ENCODE measurements at places on chromosomes 6 and 20.
A peak's percentile ranks its signal among the peaks of the same experiment; 100 is the strongest.

DNA sequence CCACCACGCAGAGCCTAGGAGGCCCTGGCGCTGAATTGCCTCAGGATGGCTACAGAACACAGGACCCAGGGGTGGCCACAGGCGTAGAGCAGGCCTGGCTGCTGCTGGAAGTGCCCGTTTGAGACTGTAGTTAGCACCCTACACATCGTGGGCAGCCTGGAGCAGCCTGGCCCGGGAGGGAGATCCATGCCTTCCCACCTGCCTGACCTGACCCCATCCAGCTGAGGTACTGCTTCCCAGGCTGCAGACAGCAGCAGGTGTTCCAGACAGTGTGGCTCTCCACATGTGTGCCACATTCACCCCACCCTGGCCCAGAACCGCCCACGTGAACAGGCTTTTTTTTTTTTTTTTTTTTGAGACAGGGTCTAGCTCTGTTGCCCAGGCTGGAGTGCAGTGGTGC, 20.9 kb upstream of the MAP1LC3A start:
- no peak for DNase-seq

- peak; percentile 56 for DNase-seq
Measured at GRCh38 chr6:8707956-8708772, 272.8 kb upstream of the SLC35B3 start.

- DNase-seq, result no peak
Measured at GRCh38 chr20:38255393-38255792, 5.1 kb downstream of the KIAA1755 start.

DNA sequence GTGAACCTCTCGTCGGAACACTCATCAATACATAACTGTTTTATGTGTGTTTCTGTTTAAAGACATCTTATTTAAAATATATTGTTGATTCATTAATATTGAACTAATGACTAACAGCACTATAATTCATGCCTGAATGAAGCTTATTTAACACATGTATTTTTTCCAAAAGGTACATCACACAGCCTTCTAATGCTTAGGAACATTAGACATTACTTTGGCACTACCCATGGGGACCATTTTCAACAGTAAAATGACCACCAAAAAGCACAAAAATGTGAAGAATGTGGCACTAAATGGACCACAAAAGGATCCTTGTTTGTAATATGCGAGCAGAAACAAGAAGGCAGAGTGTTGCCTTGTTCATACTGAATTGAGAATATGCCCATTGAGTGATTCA, 109.2 kb downstream of the CEP57L1 start:
- no peak for DNase-seq

DNA sequence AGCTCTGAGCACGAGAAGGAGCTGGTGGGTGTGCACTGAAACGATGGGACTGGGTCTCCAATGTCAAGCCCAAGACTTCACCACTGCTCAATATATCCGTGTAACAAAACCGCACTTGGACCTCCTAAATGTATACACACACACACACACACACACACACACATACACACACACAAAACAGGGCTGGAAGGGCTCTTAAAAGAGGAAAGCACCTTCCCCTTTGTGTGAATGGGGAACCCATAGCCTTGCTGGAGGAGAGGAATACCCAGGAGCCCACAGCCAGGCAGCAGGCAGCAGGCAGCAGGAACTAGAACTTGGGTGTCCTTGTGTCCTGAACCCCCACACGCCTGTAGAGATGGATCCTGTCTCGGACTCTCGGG, 29.8 kb downstream of the TGM2 start:
- DNase-seq, result no peak

- peak; percentile 55 for DNase-seq
Measured at GRCh38 chr6:30411515-30412207, 66.7 kb downstream of the RPP21 start.

DNA sequence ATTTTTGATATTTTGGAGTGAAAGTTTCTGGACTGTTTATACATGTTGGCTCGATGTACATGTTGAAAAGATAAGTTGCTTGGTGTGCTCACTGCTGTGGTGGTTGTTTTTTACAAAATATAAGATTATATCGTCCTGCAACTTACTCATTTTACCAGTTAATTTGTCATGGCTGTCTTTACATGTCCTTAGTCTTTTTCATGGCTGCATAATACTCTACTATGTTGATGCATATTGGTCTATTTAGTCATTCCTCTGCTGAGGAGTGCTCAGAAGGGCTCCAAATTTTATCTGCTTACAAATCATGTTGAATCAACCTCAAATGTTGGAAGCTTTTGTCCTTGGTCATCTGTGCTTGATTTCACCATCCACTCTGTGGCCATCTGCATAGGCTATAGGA, 164.6 kb downstream of the BCKDHB start:
- no peak for DNase-seq

DNA sequence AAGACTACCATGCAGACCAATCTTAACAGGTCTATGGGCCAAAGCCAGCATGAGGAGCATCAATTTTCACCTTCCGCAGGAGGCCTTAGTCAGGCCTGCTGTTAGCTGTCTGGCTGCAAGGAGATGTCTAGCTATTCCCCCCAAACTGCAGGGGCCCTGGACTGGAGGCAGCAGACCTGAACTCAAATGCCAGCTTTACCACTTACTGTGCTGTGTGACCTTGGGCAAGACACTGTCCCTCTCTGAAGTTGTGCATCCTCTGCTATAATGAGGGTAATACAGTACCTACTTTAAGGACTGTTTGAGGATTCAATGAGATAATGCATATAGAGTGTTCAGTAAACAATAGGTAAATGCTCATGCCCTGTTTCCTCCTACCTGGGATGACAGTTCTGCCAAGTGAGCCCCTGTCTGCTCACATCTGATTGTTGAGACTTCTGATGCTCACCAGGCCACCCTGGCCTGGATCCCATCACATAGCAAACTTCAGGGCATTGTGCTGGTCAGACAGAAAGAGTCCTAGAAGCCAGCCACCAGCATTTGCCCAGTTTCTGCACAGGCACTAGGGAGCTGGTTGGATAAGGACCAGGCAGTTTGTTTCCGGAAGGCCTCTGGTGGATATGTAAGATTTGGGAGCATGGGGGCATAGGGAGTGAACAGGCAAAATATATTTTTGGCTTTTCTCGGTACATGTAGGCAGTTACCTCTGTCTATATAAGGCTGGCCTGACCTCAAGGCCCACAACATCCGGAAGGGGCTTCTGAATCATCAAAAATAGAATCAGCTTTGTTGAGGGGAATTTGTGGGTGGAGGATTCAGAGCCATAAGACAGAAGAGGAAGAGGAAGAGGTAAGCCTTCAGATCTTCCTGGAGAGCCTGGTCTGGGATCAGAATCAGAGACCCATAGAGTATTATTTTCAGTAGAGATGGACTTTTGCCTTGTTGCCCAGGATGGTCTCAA, 2.3 kb upstream of the OCSTAMP start:
- DNase-seq, result no peak

DNA sequence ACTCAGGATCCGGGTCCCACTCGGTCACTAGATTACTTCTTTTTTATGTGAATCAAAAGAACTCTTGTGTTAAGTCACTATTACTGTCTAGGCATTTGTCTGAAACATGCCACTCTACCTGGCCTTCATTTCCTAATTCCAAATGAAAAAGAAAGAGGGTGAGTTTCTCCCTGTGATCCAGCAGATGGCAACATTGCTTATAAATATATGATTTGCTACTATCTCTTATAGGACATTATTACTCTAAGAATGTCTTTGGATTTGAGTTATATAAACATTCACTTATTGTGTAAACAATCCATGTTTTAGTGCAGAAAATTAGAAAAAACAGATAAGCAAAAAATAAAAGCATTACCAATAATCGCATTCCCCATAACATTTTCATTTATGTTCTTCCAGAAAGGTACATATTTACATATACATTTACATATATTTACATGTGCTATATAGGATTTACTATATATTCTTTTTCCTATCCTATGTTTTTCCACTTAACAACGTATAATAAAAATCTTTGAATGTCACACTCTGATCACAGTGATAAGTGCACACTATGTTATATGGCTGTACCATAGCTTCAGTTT, 66.9 kb downstream of the FAXC start:
- peak; percentile 42 for DNase-seq

GRCh38 chr6:132179955-132180354, 221.3 kb downstream of the MOXD1 start:
- no peak for DNase-seq

DNA sequence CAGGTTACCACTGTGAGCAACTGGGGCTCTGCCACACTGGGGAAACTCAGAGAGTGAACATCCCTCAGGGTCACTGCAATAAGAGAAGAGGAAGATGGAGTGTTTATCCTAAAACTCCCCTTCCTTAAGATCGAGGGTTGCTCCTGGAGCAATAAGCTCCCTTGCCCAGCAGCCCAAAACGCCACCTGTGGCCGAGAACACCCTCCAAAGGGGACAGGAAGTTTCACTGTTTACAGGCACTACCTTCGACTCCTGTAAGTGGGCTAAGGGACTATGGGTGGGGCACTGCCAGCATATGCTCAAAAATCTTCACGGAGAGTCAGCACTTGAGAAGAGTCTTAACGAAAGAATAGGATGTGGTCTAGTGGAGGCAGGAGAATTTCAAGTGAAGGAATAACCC, 132.5 kb downstream of the FAXC start:
- no peak for DNase-seq

GRCh38 chr6:84553527-84553926, 210.9 kb downstream of the TBX18 start:
- DNase-seq, result no peak

- no peak for DNase-seq
Measured at GRCh38 chr6:132817554-132818403, 3.4 kb downstream of the RPS12 start.

DNA sequence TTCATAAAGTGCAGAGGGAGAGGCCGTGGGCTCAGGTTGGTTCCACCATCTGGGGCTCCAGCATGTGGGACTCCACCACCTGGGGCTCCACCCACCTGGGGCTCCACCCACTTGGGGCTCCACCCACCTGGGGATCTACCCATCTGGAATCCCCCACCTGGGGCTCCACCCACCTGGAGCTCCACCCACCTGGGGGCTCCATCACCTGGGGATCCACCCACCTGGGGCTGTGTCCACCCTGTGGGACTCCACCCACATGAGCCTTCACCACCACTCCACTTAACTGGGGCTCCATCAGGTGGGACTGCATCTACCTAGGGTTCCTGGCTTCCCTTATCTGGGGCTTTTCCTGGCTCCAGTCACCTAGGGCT, 226.0 kb upstream of the CDYL start:
- DNase-seq, result no peak

- DNase-seq, result peak; percentile 64
Measured at GRCh38 chr20:24672886-24673677, 203.7 kb downstream of the SYNDIG1 start.

GRCh38 chr20:11302436-11302835, 615.3 kb upstream of the BTBD3 start:
- DNase-seq, result no peak

GRCh38 chr6:208364-208763, 83.9 kb upstream of the DUSP22 start:
- no peak for DNase-seq

DNA sequence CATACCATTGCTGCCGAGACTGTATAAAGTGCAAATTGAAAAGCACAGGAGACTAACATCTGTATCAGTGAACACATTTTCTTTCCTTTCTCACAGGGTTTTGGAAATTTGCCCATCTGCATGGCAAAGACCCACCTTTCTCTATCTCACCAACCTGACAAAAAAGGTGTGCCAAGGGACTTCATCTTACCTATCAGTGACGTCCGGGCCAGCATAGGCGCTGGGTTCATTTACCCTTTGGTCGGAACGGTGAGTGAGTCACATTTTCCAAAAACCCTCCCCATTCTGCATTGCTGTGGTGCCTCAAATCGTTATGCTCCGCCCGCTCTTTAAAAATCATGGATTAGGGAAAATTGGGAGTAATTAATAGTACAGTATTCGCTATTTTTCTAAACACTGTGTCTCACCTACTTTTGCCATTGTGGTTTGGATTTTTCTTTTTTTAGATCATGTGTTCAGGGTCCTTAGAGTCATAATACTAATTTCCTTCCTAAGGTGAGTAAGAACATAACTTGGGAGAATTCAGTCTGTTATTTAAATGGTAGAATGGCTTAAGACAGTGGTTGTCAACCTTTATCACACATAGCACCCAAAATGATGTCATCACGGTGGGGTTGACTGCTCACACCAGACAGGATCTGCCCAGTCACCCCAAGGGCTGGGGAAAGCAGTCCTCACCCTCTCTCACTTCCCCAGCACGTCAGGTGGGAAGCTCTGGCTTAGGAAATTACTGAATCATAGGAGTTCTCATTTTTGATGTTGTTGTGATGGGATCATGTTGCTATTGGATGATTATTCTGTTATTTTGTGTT, 171.6 kb downstream of the MTHFD1L start:
- no peak for DNase-seq

GRCh38 chr6:73766040-73766439, 70.0 kb downstream of the CD109 start:
- no peak for DNase-seq

DNA sequence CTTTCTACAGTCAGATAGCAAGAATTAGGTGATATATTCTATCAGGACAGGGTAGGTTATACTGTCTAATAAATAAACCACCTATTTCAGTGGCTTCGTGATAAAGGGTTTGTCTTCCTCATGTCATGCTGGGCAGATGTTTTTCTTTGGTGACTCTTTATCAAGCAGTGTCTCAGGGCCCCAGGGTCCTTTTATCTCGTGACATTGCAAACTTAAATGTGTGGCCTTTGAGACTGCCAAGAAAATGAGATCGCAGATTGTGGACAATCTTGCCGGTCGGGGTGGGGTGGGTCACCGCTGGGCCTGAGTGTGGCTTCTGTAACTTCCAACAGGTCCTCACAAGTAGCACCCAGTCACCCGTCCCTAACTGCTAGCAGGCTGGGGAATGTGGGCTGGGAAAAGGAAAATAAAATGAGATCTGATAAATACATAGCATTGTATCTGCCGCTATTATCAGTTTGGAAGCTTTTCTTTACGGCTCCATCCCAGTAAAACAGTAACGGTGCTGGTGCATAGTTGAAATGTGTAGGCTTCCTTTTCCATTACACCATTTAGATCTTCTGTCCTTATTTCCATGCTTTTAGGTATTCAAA, 50.5 kb upstream of the BMP6 start:
- no peak for DNase-seq

DNA sequence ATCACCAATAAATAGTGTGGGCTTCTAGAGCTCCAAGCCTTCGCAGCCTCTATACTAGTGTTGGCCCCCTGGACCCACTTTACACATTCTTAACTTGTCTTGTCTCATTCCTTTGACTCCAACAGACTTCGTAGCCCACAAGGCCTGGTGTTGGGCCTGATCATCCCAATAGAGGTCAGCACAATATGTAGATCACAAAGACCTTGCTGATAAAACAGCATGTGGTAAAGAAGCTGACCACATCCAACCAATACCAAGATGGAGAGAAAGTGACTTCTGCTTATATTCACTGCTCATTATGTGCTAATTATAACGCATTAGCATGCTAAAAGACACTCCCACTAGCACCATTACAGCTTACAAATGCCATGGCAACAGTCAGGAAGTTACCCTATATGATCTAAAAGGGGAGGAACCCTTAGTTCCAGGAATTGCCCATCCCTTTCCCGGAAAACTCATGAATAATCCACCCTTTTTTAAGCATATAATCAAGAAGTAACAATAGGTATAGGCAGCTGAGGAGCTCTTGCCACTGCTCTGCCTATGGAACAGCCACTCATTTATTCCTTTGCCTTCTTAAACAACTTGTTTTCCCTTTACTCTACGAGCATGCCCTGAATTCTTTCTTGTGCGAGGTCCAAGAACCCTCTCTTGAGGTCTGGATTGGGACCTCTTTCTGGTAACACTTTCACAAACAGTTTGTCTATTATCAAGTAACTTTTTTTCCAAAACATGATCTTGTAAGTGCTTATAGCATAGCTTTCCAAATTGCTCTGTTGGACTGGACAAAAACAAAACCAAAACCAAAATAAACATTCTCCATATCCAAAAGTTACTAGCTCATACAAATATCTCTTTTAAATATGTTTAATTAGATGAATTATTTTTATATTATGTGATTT, 54.6 kb upstream of the ECHDC1 start:
- DNase-seq, result no peak
